ENCODE measurements at places on chromosomes 4 and X.

- no peak for DNase-seq
Observed at GRCh38 chr4:165779950-165780670, 92.9 kb upstream of the TLL1 start.

DNA sequence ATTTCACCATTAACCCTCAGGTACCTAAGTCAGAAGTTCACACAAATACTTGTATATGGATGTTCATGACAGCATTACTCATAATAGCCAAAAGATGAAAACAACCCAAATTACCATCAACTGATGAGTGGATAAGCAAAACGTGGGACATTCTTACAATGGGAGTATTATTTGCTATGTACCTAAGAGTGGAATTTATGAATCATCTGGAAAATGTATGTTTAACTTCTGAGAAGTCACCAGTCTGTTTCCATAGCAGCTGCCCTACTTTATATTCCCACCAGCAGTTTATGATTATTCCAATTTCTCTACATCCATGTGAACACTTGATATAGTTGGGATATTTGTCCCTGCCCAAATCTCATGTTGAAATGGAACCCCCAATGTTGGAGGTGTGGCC, 1478.9 kb downstream of the PCDH19 start:
- no peak for DNase-seq

DNA sequence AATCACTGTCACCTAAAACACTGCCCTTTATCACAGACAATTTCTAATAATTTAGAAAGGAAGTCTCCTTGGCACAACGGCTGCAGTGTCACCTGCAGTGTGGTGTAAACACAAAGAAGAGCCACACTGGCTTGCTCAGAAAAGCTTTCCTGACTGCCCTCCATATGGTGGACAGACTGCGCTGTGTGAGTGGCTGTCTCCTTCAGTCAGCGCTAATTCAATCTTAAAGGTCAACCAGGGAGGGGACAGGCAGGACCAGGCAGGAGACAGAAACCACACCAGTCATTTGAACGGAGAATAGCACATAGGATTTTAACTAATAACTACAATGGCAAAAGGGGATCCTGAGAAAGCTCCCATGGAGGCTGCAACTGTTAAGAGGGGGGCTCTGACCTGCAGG, 132.1 kb downstream of the NSUN7 start:
- no peak for DNase-seq

GRCh38 chr4:24131954-24132673, 242.3 kb upstream of the PPARGC1A start:
- no peak for DNase-seq

- no peak for DNase-seq
Observed at GRCh38 chr4:24249972-24250371, 334.4 kb downstream of the DHX15 start.

DNA sequence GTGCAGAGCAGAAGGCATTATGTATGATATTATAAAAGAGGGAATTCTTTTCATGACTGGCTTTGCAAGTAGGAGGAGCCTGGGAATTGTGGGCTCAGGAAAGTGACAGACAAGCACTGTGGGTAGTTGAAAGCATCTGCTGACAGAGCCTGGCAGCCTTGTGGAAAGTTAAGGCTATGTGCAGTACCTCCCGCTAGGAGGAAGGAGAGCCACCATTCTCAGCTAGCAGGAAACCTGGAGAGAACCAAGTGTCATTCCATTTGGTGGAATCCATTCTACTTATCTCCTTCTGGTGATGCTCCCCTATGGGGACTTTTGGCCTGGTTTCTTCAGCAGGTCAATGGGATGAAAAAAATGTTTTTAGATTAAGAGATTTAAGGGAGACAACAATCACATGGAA, 81.8 kb downstream of the ASB9 start:
- no peak for DNase-seq

GRCh38 chr4:14568351-14568750, 433.9 kb upstream of the CPEB2 start:
- no peak for DNase-seq

GRCh38 chrX:44025555-44025954, 52.4 kb upstream of the NDP start:
- no peak for DNase-seq

DNA sequence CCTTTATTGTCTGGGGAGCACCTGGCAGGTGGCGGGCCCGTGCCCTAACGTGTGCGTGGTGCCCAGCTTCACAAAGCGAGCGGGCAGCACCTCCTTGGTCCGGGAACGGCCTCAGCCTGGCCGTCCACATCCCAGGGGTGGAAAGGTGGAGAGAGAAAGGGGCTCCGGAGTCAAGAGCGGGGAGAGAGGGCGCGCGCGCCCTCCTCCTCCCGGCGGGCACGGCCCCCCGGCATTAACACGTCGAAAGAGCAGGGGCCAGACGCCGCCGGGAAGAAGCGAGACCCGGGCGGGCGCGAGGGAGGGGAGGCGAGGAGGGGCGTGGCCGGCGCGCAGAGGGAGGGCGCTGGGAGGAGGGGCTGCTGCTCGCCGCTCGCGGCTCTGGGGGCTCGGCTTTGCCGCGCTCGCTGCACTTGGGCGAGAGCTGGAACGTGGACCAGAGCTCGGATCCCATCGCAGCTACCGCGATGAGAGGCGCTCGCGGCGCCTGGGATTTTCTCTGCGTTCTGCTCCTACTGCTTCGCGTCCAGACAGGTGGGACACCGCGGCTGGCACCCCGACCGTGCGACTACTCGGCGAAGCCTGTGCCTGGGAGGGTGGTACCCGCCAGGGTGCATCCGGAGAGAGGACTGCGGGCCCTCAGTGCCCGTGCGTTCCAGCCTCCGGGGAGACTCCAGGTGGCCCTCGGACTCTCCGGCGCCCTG, at the start of gene KIT:
Gene KIT, plus strand, starts transcription at position 407 of the 701 bp plus-strand sequence. Its CDS starts 58 bp downstream, at position 465.
- DNase-seq, result no peak

DNA sequence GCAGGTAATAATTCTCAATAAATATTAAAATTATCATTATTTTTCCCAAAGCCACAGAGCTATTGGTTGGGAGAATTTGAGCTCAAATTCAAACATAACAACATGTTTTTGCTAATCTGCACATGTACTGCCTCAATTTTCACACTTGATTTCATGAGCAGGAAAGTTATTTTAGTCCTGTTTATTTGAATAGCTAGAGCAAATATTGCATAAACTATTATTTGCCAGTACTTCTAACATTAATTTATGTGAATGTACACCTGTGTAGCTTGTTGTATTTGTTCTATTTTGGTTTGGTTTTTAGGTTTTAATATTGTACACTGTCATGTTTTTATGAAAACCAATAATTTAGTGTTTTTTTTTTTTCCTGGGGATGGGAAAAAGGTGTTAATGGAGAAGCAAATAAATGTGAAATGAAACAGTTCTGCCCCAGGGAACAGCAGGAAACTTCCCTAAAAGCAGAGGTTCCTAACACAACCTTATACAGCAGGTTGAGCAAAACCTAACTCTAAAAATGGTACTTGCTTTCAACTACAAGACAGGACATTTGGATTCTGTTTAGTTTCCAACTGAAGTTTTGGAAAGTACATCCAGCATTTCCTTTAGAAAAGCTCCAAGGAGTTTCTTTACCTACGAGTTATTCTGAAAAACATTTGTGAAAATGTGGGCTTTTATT, 99.4 kb downstream of the SYNPO2 start:
- DNase-seq, result no peak

DNA sequence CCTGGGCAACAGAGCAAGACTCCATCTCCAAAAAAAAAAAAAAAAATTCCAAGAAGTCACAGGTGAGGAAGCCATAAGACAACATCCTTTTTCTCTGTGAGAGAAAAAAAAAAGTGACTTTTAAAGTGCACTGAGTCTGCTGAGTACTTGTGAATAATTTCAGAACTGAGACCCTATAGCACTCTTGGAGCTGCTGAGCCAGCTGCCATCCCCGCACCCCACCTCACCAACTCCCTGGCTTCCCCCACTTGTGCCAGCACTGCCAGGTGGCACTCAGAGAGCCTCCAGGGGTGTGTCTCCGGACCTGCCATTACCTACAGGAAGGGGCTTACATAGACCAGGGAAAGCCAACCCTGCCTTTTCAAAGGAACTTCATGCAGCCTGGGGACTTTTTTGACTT, 39.2 kb upstream of the HS3ST1 start:
- DNase-seq, result no peak

- no peak for DNase-seq
Observed at GRCh38 chrX:12721042-12721441, 70.2 kb upstream of the PRPS2 start.

GRCh38 chrX:78673246-78673645, 14.1 kb upstream of the RTL3 start:
- no peak for DNase-seq

DNA sequence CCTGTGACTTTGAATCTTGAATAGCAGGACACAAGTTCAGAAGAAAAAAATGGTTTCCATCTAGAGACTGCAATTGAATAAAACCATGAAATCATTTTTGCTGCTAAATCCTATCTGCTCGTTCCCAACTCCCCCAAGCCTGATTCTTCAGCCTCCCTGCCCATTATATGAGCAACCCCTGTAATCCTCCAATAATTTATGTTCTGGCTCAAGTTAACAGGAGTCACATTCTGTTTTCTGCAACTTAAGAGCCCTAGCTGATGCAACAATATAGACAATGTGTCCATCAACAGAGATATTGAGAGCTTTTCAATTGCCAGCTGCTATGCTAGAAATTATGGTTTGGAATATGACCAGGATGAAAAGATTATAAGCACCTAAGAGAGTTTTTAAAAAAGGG, 84.1 kb downstream of the LDB2 start:
- DNase-seq, result no peak

DNA sequence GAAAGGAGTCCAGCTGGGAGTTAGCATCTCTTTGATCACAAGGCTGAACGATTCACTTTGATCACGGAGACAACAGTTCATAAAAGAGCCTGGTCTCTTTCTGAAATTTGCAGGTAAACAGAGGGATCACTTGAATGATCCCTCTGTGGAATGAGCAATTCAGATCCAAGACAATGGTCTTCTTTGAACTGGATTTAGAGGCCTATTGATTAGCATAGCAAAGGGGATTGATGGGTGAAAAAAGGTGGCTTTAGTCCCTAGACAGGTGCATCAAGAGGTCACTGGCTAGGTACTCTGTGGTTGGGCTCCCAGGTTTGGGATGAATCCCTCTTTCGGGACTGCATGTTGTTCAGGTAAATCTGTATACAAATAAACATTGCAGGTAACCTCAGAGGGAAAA, 223.8 kb upstream of the TAPT1 start:
- no peak for DNase-seq

DNA sequence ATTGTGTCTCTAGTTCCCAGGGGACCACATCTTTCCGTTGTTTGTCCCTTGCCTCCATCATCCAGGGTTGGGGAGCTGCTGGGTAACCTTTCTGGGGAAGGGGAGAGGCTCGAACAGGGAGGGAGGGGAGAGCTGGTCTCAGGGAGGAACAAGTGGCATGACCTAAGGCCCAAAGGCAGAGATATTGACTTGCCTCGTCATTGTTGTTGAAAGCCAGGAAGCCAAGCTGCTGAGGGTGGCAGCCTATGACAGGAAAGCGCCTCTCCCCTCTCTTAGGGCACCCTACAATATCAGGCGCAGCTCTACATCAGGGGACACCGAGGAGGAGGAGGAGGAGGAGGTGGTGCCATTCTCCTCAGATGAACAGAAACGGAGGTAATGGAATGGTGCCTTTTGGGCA, 20.8 kb downstream of the ZNF185 start:
- DNase-seq, result no peak

GRCh38 chrX:2487366-2487765, 13.4 kb downstream of the DHRSX start:
- DNase-seq, result no peak

DNA sequence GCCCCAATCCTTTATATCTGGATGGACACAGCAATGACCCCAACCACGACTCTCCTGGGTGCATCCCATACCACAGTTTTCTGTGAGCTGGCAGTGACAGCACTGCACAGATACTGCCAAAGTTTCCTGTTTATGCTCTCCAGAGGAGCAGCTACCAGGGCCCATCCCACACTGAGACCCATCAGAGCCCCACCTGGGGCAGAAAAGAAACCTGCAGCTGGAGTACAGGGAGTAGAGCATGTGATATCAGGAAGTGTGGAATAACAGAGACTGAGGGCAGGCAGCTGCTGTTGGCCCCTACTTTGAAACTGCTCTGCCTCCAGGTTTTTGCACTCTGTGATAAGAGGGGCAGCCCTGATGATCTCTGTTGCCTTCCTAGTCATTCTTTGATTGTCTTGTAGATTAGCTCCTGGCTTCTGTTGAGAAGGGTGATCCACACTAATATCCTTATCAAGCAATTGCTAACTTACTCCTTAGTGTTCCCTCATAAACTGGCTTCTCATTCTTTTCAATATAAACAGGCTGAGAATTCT, 526.3 kb upstream of the TECRL start:
- DNase-seq, result no peak

GRCh38 chr4:13733817-13734216, 106.3 kb upstream of the BOD1L1 start:
- DNase-seq, result no peak

DNA sequence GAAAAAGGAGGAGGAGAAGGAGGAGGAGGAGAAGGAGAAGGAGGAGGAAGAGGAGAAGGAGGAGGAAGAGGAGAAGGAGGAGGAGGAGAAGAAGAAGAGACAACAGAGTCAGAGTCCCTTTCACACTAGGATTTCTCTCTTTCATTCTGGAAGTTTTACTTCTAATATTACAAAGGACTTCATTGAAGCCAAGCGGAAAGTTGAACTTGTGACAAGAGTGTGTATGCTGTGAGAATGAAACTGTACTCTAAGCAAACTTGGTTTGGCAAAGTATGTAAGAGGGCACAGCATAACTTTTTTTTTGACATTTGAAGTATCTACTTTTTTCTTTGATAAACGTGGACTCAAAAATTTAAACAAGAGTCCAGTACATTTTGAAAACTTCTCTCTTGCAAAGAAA, 48.0 kb downstream of the CXCL8 start:
- no peak for DNase-seq

GRCh38 chrX:13028871-13029636, 15.4 kb downstream of the FAM9C start:
- peak; percentile 48 for DNase-seq

- DNase-seq, result no peak
Observed at GRCh38 chr4:10746371-10747171, 62.0 kb upstream of the CLNK start.

- DNase-seq, result no peak
Observed at GRCh38 chr4:137949746-137950145, 292.4 kb downstream of the SLC7A11 start.

DNA sequence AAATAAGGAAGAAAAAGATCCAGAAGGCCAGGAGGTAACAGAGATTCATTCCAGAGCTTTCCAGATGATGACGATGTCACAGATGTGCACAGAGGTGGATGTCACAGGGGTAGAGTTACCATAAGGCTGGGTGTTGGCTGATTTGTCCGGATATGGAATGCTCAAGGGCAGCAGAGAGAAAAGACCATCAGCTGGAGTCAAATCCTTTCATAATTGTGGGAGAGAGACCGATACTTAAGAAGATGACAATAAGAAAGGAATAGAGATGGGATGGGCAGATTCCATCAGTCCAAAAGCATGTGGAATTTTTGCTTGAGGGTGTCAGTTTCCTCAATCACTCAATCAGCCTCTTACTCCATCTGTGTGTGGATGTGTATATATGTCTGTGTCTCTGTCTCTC, 150.4 kb downstream of the CENPC start:
- no peak for DNase-seq

DNA sequence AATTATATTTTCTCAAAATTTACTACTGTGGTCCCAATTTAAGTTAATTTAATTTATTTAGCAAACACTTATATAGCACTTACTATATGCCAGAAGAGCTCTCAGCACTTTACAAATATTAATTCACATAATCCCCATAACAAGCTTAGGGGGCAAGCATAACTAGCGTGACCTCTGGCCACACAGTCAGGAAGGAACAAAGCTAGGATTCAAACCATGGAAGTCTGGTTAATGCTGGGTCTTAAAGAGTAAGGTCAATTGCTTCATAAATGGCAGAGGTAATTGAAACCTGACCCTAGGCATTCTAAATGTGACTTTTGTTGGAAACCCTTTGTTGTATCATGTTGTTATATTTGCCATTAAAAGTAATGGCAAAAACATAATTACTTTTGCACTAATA, 279.5 kb upstream of the EMCN start:
- no peak for DNase-seq

All from A549 (cell line).